NCI-H1048 (cell line): ENCODE measurements at places on chromosomes 13 and 19.

GRCh38 chr19:4327252-4327876, 11.3 kb downstream of the STAP2 start:
- DNase-seq: peak; percentile 57

- DNase-seq: peak; percentile 43
These were observed 2.8 kb upstream of the CIRBP start for GRCh38 chr19:1266129-1266915.

DNA sequence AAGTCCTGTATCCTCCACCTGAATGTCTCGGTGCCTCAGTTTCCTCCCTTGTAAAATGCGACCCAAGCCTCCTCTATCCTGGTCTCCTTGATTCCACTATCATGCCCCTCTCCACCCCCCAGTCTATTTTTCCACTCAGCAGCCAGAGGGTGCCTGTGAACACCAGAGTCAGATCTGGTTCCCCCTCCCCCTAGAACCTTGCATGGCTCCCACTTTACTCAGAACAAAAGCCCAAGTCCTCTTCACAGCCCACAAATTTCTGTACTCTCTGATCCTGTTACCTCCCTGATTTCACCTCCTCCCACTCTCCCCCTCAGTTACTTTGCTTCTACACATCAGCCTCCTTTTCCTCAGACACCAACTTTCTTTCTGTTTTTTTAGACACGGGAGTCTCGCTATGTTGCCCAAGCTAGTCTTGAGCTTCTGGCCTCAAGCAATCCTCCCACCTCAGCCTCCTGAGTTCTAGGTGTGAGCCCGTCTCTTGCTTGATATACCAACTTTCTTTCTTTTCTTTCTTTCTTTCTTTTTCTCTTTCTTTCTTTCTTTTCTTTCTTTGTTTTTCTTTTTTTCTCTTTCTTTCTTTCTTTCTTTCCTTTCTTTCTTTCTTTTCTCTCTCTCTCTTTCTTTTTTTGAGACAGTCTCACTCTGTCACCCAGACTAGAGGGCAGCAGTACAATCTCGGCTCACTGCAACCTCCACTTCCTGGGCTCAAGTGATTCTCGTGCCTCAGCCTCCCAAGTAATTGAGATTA, 869 bp downstream of the DAND5 start:
- DNase-seq: no peak

DNA sequence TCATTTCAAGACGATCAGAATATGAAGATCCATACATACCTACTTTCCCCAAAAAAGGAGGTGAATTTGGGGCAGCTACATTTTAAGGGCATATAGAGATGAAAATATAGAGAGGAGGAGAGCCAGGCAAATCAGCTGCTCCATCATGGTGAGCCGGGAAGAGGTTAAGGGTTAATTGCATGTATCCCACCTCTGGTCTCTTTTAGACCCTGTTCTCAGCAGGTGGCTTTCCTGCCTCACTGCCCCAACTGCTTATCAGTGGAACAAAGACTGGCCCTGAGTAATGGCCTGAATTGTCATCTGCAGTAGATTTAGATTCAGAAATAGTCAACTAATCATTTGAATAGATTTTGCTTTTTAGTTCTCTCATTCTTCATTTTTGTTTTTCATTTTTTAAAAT, 206.6 kb downstream of the SPRY2 start:
- no peak for DNase-seq

DNA sequence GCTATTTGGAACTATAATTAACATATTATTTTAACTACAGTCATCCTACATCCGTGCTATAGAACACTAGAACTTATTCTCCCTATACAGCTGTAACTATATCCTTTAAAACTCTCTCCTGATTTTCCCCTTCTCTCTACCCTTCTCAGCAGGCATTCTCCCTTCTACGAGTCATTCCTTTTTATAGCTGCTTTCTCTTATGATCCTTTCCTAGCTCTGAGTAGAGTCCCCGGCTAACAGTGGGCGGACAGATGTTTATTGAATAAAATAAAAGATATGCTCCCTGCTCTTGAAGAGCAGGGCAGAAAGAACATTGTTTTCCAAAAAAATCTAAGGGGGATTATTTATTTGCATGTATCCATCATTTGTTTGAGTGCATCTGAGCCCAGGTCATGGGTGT, 246.5 kb upstream of the TMTC4 start:
- DNase-seq: no peak

DNA sequence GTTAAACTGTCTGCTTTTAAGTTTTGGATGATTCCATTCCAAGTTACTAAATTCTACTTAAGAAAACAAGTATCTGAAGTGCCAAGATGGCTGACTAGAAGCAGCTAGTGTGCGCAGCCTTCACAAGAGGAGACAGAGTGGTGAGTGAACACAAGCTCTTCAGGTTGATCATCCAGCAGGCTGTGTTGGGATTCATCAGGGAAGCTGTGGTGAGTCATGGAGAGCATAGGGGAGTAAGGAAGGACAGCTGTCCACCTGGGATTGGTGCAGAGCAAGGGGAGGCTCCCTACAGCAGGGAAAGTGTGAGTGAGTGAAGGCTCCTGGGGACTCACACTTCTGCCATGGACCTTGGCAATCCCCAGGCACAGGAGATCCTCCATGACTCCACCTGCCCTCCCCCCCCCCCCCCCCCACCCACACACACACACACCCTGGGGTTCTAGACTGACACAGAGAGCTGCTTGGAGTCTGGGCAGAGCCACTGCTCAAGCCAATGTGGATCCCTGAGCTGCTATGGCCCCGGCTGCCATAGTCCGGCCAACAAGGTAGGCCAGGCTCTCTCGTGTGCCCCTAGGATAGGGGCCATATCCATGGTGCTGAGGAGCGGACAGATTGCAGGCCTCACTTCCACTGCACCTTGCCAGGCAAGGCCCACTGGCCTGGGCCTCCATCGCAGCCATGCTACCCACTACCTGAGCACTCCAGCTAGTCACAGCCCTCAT, 23.5 kb downstream of the SLC25A15 start:
- no peak for DNase-seq

GRCh38 chr13:46124531-46124966, 19.7 kb upstream of the CPB2 start:
- DNase-seq: no peak
